Activated T-helper 2 cell treated with anti-CD3 and anti-CD28 coated beads, Interferon-gamma antibody, Interleukin-2, Interleukin-4, amounts not matched to agents 10 μg/mL and 5 μg/mL and 100 μg/mL, durations not matched to agents 14 hours and 24 hours and 36 hours (primary cell): ENCODE measurements at places on chromosomes 5 and 9. TPM values are rescaled to one million over a fixed set of nuclear protein-coding genes. Genes with fewer than 3 reads are reported as not detected.
A peak's percentile ranks its signal among the peaks of the same experiment; 100 is the strongest.

GRCh38 chr9:36960575-36960955 lies 73.5 kb downstream of the PAX5 start:
- DNase-seq: no peak
- no peaks in the 10 kb centered on the region for H3K36me3 ChIP-seq
- H3K4me3 ChIP-seq: no peak overlapping the region
- no peaks in the 10 kb centered on the region for H3K4me1 ChIP-seq
- H3K27ac ChIP-seq: no peak overlapping the region

GRCh38 chr5:38538161-38538560 lies 18.3 kb downstream of the LIFR start:
- H3K4me1 ChIP-seq: no peaks in the 10 kb centered on the region
- no peak for DNase-seq
- no peak overlapping the region for H3K4me3 ChIP-seq
- peaks cover 11% of the 10 kb centered on the region for H3K27me3 ChIP-seq
- H3K36me3 ChIP-seq: no peaks in the 10 kb centered on the region

GRCh38 chr5:142881784-142882126 lies 111.6 kb downstream of the ARHGAP26 start:
- no peaks in the 10 kb centered on the region for H3K27me3 ChIP-seq
- H3K36me3 ChIP-seq: peaks cover 4% of the 10 kb centered on the region
- H3K4me1 ChIP-seq: peaks cover 13% of the 10 kb centered on the region

- H3K36me3 ChIP-seq: peaks cover 44% of the 10 kb centered on the region
- H3K27ac ChIP-seq: no peak overlapping the region
- no peak for DNase-seq
- no peak overlapping the region for H3K4me3 ChIP-seq
- peaks cover 7% of the 10 kb centered on the region for H3K4me1 ChIP-seq
Observed at GRCh38 chr9:2134391-2134790, 119.2 kb downstream of the SMARCA2 start.

DNA sequence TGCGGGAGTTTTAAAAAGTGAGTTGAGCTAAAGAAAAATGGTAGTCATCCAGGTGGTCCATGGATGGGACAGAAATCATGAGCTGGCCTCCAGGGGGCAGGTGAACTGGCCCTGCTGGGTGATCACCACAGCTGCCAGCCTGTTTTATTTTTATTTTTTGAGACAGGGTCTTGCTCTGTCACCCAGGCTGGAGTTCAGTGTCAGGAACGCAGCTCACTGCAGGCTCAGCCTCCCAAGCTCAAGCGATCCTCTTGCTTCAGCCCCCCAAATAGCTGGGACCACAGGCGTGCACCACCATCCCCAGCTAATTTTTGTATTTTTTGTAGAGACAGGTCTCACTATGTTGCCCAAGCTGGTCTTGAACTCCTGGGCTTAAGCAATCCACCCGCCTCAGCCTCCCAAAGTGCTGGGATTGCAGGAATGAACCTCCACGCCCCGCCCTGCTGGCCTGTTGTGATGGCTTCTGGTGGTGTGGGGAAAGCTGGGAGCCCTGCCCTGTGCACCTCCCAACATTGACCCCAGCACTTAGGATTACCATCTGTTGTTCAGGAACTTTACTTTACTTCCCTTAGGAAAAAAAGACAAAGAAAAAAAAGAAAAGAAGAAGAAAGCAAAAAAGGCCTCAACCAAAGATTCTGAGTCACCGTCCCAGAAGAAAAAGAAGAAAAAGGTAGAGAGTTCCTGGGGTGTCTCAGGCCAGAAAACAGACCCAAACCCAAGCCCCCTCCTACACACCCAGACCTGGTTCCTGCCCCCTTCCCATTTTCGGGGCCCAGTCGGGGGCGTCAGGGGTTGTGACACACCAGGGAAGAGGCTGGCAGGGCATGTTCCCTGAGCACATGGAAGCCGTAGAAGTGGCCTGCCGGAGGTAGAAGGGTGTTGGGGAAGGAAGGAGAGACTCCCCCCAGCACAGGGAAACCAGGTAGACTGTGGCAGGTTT lies 14.7 kb downstream of the CD74 start:
- DNase-seq: no peak
- H3K27me3 ChIP-seq: no peaks in the 10 kb centered on the region
- no peak overlapping the region for H3K4me3 ChIP-seq

- no peaks in the 10 kb centered on the region for H3K4me1 ChIP-seq
- no peak overlapping the region for H3K27ac ChIP-seq
- H3K4me3 ChIP-seq: no peak overlapping the region
- H3K27me3 ChIP-seq: no peaks in the 10 kb centered on the region
- H3K36me3 ChIP-seq: no peaks in the 10 kb centered on the region
- no peak for DNase-seq
Observed at GRCh38 chr5:120960510-120960909, 496.4 kb downstream of the PRR16 start.

GRCh38 chr5:60578315-60578714 lies 121.7 kb downstream of the DEPDC1B start:
- no peak overlapping the region for H3K27ac ChIP-seq
- peak; percentile 29 for DNase-seq
- no peaks in the 10 kb centered on the region for H3K27me3 ChIP-seq
- H3K4me1 ChIP-seq: peaks cover 8% of the 10 kb centered on the region
- H3K36me3 ChIP-seq: peaks cover 23% of the 10 kb centered on the region

DNA sequence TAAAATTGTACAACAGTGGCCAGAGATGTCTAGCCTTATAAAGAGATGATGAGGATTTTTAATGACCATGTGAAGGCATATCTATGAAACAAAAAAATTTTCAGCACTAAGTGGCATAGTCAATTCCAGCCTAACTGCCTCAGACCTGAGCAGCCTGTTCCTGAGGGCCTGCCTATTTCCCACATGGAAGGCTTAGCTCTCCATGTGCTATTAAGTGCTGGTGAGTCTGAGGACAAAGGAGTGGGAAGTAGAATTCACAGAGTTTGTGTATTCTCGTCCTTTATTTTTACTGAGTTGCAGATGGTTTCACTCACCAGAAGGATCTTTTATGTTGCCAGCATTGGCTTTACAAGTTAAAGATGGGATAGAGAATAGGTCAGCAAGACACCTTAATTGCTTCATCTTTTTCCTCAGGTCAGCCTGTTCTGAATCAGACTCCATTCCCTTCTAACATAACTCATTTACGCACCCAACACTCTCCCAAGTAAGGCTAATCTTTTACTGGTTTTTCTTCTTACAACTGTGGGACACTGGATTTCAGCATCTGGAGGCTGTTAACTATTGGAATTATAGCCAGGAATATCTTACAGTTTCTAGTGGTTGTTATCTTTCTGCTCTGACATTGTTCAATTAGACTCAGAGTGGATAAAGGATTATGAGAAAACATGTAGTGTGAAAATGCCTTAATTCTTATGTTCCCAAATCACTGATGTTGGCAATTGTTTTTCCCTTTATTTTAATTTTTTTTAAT lies 76.8 kb downstream of the ISOC1 start:
- H3K36me3 ChIP-seq: no peaks in the 10 kb centered on the region
- no peak overlapping the region for H3K4me3 ChIP-seq
- H3K27me3 ChIP-seq: no peaks in the 10 kb centered on the region
- DNase-seq: no peak
- H3K27ac ChIP-seq: no peak overlapping the region

DNA sequence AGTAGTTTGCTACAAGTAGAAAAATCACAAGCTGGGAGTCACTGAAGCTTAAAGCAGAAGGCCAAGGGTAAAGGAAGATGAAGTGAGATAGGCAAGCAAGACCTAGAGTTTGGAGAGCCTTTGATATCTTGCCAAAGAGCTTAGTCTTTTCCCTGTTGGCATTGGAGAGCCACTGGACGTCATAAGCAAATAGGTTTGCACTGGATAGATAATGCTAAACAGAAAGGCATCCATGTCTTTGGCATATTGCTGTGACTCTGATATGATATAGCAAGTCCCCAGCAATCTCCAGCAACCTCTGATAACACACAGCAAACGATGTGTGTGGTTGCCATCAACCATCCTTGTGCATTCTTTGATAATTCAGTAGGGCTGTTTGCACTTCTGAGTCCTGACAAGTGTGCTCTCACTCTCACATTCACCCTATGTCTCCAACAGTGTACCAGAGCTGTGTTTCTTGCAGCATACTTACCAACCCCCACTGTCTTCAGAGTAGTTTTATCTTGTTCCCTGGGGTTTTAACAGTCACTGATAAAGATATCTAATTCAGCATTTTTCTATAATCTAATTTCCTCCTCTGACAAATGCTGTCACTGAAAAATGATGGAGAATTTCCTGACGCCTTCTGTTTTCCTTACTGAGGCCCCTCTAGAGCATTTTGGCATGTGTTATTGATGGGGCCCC lies 16.9 kb upstream of the FREM1 start:
- no peak for DNase-seq
- no peaks in the 10 kb centered on the region for H3K27me3 ChIP-seq
- H3K4me3 ChIP-seq: no peak overlapping the region
- H3K4me1 ChIP-seq: no peaks in the 10 kb centered on the region
- H3K36me3 ChIP-seq: no peaks in the 10 kb centered on the region
- H3K27ac ChIP-seq: no peak overlapping the region

DNA sequence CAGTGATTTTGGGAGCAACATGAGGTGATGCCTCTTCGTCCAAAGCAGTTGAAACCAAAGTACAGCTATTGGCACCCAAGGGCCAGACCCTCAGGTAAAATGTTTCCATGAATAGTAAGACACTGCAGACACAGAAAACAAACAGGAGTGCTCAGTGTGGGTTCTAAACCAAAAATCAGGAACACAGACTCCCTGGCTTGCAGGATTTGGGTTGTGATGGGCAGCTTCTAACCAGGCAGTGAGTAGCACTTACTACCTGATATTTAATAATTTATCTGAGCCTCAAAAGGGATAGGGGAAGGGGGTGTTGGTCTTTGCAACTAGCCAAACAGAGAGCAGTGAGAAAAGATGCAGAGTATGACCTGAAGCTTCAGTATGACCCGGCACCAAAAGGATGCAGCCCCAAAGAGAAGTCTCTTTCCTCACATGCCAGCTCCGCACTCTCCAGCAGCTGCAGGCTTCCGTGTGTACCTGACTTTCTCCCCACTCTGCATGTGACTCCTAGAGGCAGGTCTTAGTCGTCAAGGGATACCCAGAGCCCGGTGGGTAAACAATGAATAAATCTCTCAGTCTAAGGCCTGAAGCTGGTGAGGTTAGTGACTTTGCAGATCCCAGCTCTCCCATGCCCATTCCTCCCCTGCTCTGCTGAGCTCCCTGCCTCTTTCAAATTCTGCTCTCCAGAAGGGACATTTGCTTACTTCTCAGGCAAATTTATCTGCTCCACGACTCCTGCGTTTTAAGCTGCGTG lies 105.4 kb upstream of the SPOCK1 start:
- no peak overlapping the region for H3K4me3 ChIP-seq
- no peak for DNase-seq
- H3K27ac ChIP-seq: no peak overlapping the region
- peaks cover 26% of the 10 kb centered on the region for H3K27me3 ChIP-seq

DNA sequence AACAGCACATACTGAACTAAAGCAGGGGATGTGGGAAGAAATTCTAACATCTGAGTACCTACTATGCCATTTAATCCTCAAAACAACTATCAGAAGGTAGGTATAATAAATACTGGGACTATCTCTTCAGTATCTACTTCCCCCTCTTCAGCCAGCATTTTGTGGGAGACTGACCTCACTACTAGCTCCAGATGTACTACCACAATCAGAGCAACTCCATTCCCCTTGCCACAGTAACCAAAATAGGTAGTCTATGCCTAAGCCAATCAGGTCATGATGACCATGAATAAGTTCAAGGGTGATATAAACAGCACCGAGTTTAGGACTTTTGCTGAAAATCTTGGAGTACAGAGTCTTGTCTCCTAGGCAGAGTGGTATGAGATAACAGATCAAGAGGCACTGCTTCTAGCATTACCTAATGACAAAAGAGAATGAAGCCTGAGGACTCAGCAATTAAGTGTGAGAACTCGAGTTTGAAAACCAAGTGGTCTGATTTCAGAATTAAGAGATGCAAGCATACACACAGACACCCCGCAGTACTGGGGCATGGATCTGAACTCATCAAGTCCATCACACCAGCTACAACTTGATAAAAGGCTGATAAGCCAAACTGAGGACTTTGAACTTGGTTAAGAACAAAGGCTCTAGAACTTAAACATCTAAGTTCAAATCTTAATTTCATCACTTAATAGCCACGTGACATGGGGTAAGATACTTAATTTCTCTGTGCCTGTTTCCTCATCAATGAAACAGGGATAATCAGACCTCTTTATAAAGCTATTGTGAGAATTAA lies 9.7 kb downstream of the FNIP1 start:
- H3K4me1 ChIP-seq: peaks cover 23% of the 10 kb centered on the region
- no peaks in the 10 kb centered on the region for H3K27me3 ChIP-seq
- no peak overlapping the region for H3K4me3 ChIP-seq
- DNase-seq: no peak
- H3K27ac ChIP-seq: no peak overlapping the region
- H3K36me3 ChIP-seq: peaks cover 35% of the 10 kb centered on the region

GRCh38 chr5:428219-428618 lies 14.8 kb upstream of the EXOC3 start:
- peaks cover 47% of the 10 kb centered on the region for H3K36me3 ChIP-seq
- no peaks in the 10 kb centered on the region for H3K27me3 ChIP-seq
- DNase-seq: no peak
- no peak overlapping the region for H3K27ac ChIP-seq

GRCh38 chr5:16931334-16932110 lies 4.6 kb downstream of the MYO10 start:
- H3K27me3 ChIP-seq: peaks cover 39% of the 10 kb centered on the region
- DNase-seq: no peak
- H3K4me3 ChIP-seq: no peak overlapping the region
- peaks cover 16% of the 10 kb centered on the region for H3K4me1 ChIP-seq

- DNase-seq: peak; percentile 75
- peak overlapping the region; percentile 59 for H3K4me3 ChIP-seq
- H3K27ac ChIP-seq: peak overlapping the region; percentile 63
- H3K27me3 ChIP-seq: no peaks in the 10 kb centered on the region
Observed at GRCh38 chr5:177116631-177117373, 16.8 kb upstream of the NSD1 start.

GRCh38 chr5:181246276-181247049 lies 2.8 kb upstream of the RACK1 start:
- H3K4me1 ChIP-seq: peaks cover 46% of the 10 kb centered on the region
- H3K27me3 ChIP-seq: no peaks in the 10 kb centered on the region
- peak overlapping the region; percentile 99 for H3K27ac ChIP-seq
- peak overlapping the region; percentile 82 for H3K4me3 ChIP-seq
- peaks cover 51% of the 10 kb centered on the region for H3K36me3 ChIP-seq

DNA sequence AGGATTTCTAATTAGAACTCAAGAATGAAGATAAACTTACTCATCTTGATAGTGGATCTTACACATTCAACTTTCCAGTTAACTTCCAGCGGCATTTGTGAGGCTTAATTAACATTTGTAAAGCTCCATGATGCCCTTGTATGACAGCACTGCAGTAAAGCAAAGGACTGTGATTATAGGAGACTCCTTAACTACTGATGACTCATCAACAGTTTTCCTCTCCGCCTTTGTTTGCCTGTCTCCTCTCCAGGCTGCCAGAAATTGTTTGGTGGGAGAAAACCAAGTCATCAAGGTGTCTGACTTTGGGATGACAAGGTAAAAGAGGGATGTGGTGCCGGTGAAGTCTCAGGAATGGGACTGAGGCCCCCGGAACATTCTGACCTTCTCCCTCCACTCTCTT lies 20.4 kb upstream of the CYFIP2 start:
- H3K27me3 ChIP-seq: no peaks in the 10 kb centered on the region
- H3K27ac ChIP-seq: peak overlapping the region; percentile 60
- H3K36me3 ChIP-seq: peaks cover 100% of the 10 kb centered on the region
- H3K4me1 ChIP-seq: peaks cover 59% of the 10 kb centered on the region
- DNase-seq: no peak

LHX3 gene
- not detected in 2 replicates for total RNA-seq

SLC6A3 gene
- total RNA-seq: not detected in 2 replicates

BASP1 gene
- 0.64 and 0.73 TPM in 2 replicates for total RNA-seq

BTNL8 gene
- 0.18 and 0.25 TPM in 2 replicates for total RNA-seq

NUTM2F gene
- not detected in 2 replicates for total RNA-seq

AJM1 gene
- 5.0 and 5.1 TPM in 2 replicates for total RNA-seq

PLCXD3 gene
- not detected in 2 replicates for total RNA-seq

ARHGEF28 gene
- 0.05 and 0.11 TPM in 2 replicates for total RNA-seq
